Naive thymus-derived CD4-positive, alpha-beta T cell (primary cell): ENCODE measurements at places on chromosomes 13 and 19.

GRCh38 chr19:1587872-1588271 is 4.8 kb downstream of the MBD3 start:
- no peak overlapping the region for H3K27ac ChIP-seq
- H3K4me3 ChIP-seq = no peak overlapping the region
- H3K27me3 ChIP-seq = no peaks in the 10 kb centered on the region
- peaks cover 10% of the 10 kb centered on the region for H3K4me1 ChIP-seq

DNA sequence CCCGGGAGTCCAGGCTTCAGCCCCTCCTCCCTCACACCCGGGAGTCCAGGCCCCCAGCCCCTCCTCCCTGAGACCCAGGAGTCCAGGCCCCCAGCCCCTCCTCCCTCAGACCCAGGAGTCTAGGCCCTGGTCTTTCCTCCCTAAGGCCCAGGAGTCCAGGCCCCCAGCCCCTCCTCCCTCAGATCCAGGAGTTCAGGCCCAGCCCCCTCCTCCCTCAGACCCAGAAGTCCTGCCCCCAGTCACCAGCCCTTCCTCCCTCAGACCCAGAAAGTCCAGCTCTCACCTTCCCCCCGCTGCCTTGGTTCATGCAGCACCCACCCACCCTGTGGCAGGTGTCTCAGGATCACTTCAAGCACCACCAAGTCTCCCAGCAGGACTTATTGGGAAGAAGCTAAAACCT is 14.1 kb downstream of the CYTH2 start:
- H3K27me3 ChIP-seq = no peaks in the 10 kb centered on the region
- no peak for DNase-seq
- H3K36me3 ChIP-seq = peaks cover 14% of the 10 kb centered on the region
- H3K4me1 ChIP-seq = peaks cover 9% of the 10 kb centered on the region

- H3K27ac ChIP-seq = no peak overlapping the region
- DNase-seq = no peak
- H3K4me3 ChIP-seq = no peak overlapping the region
Observed at GRCh38 chr13:107866032-107866940, 349.1 kb downstream of the LIG4 start.

DNA sequence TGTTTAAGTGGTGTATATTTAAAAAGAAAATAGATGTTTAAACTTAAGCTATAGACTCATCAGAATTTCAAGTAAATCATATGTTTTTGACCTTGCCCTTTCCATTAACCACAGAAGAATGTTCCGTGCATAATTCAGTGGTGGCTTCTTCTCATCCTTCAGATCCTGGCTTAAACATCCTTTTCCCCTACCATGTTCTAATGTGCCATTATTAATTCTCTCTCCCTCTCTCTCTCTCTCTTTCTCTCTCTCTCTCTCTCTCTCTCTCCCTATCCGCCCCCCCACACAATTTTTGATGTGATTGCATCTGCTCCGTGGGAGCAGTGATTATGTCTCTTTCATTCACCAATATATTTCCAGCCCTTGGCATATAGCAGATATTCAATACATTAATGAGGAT is 116.4 kb downstream of the DCLK1 start:
- H3K4me3 ChIP-seq = no peak overlapping the region
- DNase-seq = no peak
- H3K4me1 ChIP-seq = no peaks in the 10 kb centered on the region

GRCh38 chr19:46472592-46472991 is 1.2 kb upstream of the PNMA8A start:
- H3K4me3 ChIP-seq = no peak overlapping the region
- peaks cover 5% of the 10 kb centered on the region for H3K27me3 ChIP-seq
- DNase-seq = no peak
- H3K27ac ChIP-seq = no peak overlapping the region

DNA sequence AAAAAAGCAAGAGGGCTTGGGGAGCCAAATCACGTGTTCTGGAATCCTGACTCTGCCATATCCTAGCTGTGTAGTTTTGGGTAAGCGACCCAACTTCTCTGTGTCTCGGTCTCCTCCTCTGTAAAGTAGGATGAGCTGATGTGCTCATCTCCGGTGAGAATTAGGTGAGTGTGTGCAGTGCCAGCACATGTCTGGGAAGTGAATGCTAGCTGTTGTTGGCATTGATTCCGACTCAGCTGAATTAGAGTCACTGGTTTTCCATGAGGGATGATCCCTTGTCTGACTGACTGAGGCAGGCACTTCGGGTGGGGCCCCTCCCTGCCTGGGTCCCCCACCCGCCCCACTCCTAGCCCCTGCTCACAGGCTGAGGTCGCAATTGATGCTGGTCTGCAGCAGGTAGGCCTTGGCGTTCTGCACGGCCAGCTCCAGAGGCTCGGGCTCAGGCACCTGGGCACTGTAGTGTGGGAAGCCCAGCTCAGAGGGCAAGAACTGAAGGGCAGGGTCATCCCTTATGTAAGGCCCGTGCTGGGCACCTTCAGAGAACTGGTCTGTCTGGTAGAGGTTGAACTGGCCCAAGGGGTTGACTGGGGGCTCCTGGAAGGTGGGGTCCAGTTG is 835 bp downstream of the RSPH6A start:
- H3K4me3 ChIP-seq = no peak overlapping the region
- H3K27ac ChIP-seq = no peak overlapping the region
- peaks cover 3% of the 10 kb centered on the region for H3K36me3 ChIP-seq
- no peak for DNase-seq
- no peaks in the 10 kb centered on the region for H3K27me3 ChIP-seq

DNA sequence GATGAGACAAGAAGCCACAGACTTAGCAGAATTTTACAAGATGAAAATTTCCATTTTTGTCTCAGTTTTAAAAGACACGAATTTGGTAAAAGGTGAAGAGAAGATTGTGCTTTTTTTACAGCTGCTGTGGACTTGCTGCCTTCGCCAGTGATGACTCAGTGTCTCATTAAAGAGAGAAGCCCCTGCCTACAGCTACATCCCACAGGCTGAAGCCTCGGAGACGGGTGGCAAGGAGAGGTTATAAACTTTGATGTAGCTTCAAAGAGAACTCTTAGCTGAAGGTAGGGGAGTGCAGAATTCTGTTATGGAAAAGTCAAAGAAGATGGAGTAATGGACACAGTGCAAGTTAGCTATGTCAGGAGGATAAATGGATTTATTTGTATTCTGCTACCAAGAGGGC is 683.4 kb upstream of the ARGLU1 start:
- H3K4me1 ChIP-seq = no peaks in the 10 kb centered on the region
- DNase-seq = no peak
- no peaks in the 10 kb centered on the region for H3K36me3 ChIP-seq
- H3K27ac ChIP-seq = no peak overlapping the region
- no peaks in the 10 kb centered on the region for H3K27me3 ChIP-seq
- H3K4me3 ChIP-seq = no peak overlapping the region

- no peaks in the 10 kb centered on the region for H3K36me3 ChIP-seq
- no peaks in the 10 kb centered on the region for H3K4me1 ChIP-seq
- DNase-seq = no peak
Observed at GRCh38 chr19:581399-582111, 8.1 kb upstream of the HCN2 start.

- no peaks in the 10 kb centered on the region for H3K36me3 ChIP-seq
- H3K27me3 ChIP-seq = no peaks in the 10 kb centered on the region
- H3K4me3 ChIP-seq = no peak overlapping the region
- peaks cover 11% of the 10 kb centered on the region for H3K4me1 ChIP-seq
- DNase-seq = no peak
Observed at GRCh38 chr19:3129112-3129511, 6.7 kb upstream of the GNA15 start.

DNA sequence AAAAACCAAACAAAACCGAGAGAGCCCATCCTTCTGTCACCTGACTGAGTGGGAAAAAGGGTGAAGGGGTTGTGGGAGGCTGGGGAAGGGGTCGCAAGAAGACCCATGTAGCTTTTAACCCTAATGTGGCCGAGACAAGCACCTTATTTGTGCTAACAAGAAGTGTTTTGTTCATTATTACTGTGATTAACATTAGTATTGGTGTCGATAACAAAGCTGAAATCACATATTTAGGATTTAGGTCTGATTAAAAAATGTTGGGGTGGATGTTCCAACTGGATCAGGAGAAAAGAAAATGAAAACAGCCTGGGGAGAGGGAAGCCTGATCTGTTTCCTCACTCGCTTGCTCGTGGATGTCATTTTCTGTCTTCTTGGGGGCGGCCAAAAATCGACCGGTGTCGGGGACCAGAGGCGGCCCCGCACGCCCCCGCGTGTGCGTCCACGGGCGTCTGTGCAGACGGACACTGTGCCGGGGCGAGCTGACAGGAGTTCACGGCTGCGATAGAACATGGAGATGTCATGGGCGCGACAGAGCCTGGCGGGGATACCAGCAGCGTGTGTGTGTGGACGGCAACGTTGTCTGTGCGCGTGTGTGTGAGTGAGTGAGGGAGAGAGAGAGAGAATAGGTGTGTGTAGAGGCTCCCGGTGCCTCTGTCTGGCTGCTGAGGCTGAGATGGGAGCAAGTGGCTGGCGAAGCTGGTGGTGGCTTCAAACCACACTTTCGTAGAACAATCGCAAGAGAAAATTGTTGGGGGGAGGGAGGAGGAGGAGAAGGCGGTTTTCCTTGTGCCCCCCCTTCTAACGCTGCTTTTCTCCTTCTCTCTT is 29.1 kb downstream of the NFIX start:
- peaks cover 5% of the 10 kb centered on the region for H3K27me3 ChIP-seq
- H3K36me3 ChIP-seq = no peaks in the 10 kb centered on the region

GRCh38 chr13:23729531-23729930 is 159.3 kb downstream of the TNFRSF19 start:
- no peak overlapping the region for H3K4me3 ChIP-seq
- no peak overlapping the region for H3K27ac ChIP-seq
- H3K27me3 ChIP-seq = no peaks in the 10 kb centered on the region
- DNase-seq = no peak
- H3K4me1 ChIP-seq = no peaks in the 10 kb centered on the region
- no peaks in the 10 kb centered on the region for H3K36me3 ChIP-seq

DNA sequence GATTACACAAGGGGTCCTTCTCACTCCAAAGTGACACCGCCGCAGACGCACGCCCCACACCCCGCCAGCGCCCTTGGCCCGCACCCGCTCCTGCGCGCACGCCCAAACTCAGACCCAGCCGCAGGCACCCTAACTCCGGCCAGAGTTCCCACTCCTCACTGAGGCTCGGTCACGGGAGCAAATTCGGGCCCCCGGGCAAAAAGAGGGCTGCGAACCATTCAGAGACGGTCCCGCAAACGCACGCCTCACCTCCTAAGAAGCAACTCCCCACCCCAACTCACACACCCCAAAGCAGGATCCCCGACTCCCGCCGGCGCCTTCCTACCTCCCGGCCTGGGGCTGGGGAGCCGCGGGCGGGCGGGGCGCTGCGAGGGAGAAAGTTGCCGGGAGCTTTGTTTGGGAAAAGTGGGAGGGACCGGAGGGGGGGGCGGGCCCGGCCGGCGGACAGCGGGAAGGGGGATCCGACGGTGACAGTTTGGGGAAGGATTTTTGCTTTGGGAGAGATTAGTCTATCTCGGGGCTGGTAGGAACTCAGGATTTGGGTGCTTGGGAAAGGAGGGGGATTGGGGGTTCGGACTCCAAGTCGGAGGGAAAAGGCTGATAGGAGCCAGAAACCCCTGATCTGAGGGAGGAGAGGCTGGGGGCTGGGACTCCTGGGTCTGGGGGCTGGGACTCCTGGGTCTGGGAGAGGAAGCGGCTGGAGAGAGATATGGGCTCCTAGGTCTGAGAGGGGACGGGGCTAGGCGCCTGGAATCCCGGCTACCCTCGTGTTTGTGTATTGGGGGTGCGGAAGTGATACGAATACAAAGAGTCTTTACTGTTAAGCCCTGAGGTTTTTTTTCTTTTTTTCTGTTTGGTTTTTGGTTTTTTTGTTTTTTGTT is at the start of gene TEAD2:
TSS of gene TEAD2 (minus strand) at position 369 of the 881 bp plus-strand sequence. CDS start 2,341 bp downstream, outside the sequence.
- DNase-seq = no peak
- H3K4me1 ChIP-seq = peaks cover 11% of the 10 kb centered on the region

DNA sequence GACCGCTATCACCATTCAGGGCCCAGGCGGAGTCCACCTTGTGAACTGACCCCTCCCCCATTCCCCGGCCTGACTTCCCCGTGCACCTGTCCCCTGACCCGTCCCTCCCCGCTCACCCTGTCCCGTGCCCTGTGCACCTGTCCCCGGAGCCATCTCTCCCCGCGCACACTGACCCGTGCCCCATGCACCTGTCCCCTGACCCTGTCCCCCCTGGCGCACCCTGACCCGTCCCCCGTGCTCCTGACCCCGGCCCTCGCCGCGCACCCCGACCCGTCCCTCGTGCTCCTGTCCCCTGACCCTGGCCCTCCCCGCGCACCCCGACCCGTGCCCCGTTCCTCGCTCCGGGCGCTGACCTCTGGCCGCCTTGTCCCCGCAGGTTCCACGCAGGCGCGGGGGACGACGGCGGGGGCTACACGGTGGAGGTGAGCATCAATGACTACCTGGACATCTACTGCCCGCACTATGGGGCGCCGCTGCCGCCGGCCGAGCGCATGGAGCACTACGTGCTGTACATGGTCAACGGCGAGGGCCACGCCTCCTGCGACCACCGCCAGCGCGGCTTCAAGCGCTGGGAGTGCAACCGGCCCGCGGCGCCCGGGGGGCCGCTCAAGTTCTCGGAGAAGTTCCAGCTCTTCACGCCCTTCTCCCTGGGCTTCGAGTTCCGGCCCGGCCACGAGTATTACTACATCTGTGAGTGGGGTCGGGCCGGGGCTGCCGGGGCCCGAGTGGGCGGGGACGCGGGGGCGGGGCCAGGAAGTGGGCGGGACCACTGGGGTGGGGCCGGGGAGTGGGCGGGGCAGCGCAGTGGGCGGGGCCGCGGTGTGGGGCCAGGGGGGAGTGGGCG is 9.7 kb downstream of the EFNA2 start:
- no peak overlapping the region for H3K4me3 ChIP-seq
- no peaks in the 10 kb centered on the region for H3K27me3 ChIP-seq
- no peak overlapping the region for H3K27ac ChIP-seq

DNA sequence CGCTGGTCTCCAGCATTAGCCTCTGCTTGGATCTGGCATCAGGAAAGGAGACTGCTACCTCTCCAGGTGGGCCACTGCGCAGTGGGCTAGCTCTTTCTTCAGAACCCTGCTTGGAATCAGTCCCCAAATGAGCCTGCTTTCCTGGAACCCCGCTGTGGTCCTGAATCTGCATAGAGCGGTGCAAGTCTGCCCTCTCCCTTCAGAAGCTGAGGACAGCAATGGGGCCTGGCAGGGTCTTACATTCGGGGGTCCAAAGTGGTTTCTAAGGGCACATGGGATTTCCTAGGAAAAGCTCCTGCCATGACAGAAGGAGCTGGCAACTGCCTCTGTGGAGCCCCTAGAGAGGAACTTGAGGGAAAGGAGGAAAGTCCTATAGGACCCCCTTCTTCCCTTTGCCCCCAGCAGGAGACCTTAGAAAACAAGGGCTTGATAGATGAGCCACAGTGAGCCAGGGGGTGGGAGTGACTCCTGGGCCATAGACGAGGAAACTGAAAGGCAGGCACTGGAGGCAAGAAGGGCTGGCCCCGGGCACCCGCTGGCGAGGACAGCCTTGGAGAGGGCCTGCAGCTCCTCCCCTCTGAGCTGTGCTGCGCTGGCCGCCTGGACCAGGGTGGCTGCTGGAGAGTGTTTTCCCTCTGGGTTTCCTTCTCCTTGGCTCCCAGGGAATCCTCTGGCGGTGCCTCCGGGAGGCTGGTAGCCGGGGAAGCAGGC is 1.4 kb upstream of the VSTM2B start:
- peaks cover 14% of the 10 kb centered on the region for H3K27me3 ChIP-seq
- no peak for DNase-seq
- no peak overlapping the region for H3K27ac ChIP-seq
- H3K4me3 ChIP-seq = no peak overlapping the region
